ENCODE measurements at places on chromosomes 16 and 17.

GRCh38 chr16:30758988-30759491 lies 2.8 kb downstream of the CFAP119 start:
- no peak for DNase-seq

- DNase-seq = no peak
These were observed 136.4 kb downstream of the SPECC1 start for GRCh38 chr17:20145567-20145966.

DNA sequence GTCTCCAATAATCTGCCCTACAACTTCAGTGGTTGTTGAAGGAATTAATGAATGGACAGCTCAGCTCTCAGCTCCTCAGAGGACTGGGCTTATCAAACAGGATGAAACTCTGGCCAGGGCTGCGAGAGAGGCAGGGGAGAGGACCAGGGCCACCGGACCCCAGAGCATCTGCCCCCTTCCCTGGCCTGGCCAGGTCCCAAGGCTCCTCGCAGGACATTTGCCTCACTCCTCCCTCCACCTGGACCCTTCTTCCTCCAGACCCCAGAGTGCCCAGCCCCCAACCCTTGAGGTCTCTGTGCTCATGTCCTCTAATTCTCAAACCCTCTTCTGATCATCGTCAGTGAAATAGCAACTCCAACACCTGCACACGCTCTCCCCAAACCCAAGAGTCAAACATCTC lies 3.7 kb downstream of the CD300C start:
- DNase-seq = no peak

DNA sequence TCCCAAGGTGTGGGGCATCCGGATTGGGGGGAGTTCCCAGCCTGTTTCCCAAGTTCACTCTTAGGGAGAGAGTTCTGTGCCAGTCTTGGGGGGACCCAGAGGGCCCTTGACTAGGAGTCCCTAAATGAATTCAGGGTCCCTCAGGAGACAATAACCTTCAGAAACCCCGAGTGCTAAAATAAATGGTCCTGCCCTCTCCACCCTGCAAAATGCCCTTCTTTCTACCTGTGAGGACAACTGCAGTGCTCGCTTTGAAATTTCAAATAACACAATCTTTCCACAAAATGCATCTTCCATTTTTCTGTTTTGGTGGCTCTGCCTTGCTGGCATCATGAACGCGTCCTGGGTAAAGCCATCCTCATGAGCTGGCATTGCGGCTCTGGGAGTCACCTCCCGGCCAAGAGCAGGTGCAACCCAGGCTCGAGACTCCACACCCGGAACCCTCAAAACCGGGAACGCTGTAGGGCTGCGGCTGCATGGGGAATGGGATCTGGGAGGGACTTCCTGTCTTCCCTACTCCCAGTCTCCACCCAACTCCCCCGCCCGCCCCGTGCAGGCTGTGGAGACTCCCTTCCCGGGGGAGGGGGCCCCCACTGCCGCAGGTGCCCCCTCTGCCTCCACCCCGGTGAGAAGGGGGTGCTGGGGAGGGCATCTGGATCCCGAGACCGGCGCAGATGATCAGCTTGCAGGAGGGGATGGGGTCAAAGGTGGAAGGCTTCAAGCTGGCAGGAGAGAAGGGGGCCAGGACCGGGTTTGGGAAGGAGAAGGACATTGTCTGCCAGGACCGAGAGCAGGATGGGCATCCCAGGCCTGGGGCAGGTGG lies at the start of gene ZNF205:
Gene ZNF205, plus strand, starts transcription at position 529 of the 823 bp plus-strand sequence. CDS start 845 bp downstream, outside the sequence.
- peak; percentile 35 for DNase-seq

DNA sequence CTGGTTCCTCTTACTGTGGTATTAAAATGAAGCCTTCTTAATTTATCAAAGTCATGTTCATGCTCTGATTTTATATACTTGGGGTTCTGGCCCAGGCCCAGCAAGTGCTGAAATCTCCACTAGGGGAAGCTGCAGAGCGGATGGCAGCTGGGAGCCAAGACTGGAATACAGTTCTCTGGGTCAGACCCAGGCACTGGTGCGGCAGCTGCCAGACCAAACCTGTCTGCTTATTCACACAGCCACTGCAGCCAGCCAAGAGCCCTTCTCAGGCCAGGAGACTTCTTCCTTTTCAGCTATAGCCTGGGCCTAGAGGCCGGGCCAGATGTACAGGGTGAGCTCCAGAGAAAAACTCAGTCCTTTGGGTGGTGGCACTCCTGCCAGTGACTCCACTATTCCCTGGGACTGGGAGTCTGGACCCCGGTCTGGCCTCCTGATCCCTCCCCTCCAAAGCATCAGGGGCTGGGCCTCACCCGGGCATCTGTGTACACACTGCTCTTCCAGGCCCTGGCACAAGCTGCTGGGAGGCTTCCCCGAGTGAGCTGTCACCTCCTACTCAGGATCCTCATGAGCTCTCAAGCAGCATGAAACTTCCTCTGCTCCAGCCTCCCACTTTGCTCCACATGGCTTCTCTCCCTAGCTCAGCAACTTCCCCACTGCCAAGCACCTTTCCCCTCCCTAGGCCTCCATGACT lies 24.4 kb downstream of the ATP6V0D1 start:
- DNase-seq = no peak

DNA sequence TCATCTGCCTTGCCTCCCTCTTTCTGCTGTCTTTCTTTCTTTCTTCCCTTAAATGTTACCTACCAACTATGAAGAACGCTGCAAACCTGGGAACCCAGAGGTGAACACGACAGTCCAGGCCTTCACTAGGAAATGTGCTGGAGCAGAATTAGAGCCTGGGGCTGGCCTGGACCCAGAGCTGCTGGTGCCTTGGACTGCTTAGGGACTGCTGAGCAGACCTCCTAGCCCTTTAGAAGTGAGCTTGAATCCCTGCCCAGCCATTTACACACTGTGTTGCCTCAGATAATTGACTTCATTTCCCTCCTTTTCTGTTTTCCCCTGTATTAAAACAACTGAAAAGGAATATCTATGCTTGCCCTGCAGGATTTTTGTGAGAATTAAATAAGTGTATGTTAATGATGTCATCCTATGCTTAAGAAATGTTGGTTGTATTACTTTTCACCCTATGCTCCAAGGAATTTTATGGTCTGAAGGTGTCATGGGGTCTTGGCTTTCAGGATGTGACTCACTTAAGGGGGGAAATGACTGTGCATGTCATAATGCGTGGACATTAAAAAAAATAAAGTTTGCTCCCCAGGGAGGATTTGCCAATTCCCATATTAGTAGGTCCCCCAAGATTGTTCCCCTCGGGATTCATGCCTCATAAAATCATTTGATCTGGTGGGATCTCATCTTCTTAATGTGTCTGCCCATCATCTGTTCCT lies 11.5 kb downstream of the CDH13 start:
- DNase-seq = no peak

DNA sequence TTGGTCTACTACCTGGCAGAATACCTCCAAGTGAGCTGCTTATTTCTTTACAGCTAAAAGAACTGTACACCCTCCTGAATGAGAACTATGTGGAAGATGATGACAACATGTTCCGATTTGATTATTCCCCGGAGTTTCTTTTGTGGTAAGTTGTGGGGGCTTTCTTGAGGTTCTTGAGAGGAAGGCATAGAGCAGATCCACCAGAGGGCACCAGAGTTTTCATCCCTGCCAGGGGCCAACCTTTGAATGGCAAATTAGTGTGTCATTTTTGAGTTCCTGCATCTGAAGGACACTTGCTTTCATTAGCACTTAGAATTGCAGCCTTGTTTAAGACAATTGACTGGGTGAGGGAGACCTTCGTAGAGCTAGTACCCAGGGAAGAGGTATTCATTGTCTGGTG lies 35.0 kb downstream of the NMT1 start:
- DNase-seq = no peak

GRCh38 chr17:82914375-82914774 lies 74.6 kb upstream of the ZNF750 start:
- no peak for DNase-seq

- no peak for DNase-seq
These were observed 724.2 kb upstream of the CDH8 start for GRCh38 chr16:62760398-62760797.

- DNase-seq = peak; percentile 83
These were observed 142.9 kb upstream of the MYOCD start for GRCh38 chr17:12522743-12523183.

DNA sequence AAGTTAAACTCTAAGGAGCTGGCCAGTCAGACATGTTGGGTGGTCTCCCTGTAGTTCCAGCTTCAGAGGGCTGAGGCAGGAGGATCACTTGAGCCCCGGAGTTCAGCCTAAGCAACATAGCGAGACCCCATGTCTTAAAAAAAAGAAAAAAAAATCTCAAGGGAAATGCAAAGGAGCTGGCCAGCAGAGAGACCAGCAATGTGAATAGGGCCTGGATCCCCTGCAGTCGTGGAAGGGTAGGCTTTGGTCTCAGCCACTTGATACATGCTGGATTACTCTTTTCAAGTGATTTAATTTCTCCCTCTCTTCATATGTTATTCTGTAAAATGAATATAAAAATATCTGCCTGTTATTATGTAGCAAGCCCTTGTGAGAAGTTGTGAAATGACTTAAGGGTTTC lies 207.7 kb downstream of the SPECC1 start:
- no peak for DNase-seq

GRCh38 chr16:1610899-1611632 lies 806 bp downstream of the IFT140 start:
- no peak for DNase-seq

DNA sequence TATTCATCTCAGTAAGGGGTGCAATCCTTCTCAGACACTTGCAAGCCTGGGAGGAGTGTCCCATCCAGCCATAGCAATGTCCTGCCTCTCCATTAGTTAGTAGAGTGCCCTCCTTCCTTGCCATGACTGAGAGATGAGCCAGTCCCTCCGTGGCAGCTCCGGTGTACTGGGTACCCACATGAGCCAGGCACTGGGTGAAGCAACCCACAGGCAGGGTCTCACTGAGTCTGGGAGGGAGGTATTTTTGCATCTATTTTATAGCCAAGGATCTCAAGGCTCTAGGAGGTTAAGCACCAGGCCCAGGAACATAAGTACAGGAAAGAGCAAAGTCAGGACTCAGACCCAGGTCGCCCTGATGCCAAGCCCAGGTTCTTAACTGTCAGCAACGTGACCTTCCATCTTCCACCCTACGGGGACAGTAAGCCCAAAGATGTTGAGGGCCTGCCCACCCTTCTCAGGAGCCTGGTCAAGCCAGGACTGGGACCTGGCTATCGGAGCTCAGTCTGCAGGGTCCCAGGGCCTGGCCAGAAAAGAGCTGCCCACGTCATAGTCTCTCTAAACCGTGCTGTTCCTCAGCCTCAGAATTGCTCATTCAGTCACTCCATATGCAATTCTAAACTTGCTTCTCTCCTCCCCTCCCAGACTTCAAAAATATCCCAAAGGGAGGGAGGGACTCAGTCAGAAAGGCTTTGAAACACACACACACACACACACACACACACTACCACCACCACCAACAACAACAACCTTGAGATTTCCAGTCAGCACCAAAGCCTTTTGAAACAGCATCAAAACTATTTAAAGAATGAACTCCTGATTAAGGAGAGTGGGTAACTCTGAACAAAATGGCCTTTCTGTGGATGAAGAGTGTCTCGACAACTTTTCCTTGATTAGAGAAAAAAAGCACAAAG lies 16.6 kb downstream of the NOS2 start:
- DNase-seq = no peak

DNA sequence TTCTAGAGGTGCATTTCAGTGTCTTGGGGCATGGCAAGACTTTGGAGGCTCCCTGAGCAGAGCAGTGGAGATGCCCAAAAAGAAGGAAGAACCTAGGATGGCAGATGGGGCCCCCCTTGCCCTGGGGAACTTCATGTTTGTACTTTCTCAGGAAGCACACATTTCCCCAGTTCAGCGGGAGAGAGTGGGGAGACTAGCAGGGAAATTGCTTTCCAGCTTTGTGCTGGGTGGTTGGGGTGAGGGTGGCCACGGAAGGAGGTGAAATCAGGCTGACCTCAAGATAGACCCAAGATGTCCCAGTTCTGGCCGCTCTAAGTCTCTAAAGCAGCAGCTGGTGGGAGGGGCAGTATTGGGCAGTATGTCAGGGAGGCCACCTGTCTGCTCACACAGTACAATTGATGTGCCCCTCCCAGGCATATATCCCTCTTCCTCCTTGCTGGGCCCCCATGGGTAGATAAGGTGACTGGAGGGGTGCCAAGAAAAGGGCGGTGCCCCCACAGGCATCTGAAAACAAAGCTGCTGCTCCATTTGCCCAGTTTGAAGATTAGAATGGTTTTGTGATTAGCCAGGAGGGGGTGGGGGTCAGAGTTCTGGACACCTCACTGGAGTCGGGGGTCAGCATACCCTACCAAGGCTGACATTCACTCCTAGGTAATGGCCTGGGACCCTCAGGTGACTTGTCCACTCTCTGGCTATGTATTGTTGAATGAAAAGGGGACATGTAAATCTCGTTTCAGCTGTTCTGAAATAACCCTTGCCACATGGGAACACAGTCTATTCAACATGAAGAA lies 17.1 kb upstream of the NAGLU start:
- no peak for DNase-seq

DNA sequence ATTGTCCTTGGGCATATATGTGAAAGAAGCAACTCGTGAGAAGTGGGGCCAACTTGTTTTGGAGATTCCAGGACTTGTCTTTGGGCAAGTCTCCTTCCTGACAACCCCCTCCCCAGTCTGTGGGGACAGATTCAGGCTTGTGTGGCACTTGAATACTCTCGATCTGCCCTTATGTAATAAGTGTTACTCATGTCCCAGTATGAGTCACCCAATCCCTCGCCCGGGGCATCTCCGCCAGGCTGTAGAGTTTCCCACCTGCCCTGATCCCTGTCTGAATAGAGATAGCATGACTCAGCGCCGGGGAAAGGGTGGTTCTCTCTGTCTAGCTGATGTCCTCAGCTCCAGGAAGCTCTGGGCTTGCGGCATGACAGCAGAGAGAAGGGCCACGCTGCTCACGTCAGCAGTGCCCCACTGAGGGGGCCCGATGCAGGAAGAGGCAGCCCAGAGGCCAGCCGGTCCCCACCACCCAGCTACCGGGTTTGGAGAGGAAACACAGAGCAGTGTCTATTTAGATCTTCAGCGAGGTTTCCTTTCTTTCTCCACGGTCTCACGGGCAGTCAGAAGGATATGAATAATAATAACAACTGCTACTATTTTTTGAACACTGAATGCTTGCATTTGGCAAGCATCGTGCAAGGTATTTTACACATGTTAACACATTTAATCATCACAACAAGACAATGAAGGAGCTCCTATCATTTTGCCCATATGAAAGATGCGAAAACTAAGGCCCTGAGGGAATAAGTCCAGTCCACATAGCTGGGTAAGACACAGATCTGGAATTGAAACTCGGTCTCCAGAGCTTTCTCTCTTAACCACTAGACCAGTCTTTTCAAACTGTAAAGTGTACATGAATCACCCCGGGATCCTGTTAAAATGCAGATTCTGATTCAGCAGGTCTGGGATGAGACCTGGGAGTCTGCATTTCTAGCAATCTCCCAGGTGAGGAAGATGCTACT lies 426.7 kb upstream of the MAF start:
- DNase-seq = peak; percentile 37

GRCh38 chr17:11561281-11561680 lies 37.0 kb upstream of the DNAH9 start:
- DNase-seq = no peak

GRCh38 chr17:1362065-1362848 lies 37.8 kb downstream of the YWHAE start:
- no peak for DNase-seq

All from fibroblast of skin of left biceps (primary cell).